Hypothalamus (tissue), 51 donors: ENCODE measurements at places on chromosomes 2 and 18.

DNA sequence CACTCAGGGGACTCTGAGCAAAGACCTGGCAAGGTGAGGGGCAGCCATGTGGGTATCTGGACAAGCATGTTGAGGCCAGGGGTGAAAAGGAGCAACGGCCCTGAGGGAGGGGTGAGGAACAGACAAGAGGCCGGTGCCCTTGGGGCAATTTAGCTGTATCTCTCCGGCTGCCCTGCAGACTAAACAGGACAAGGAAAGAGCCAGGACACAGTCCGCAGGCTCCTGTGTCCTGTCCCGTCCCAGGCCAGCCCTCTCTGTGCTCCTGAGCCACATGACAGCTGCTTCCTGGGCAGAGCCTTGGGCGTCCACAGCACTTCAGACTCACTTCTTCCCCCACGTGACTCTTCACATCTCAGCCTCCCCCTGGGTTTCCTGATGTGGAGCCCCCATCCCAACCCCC is 206.1 kb downstream of the KLHL29 start:
- no peak for DNase-seq

DNA sequence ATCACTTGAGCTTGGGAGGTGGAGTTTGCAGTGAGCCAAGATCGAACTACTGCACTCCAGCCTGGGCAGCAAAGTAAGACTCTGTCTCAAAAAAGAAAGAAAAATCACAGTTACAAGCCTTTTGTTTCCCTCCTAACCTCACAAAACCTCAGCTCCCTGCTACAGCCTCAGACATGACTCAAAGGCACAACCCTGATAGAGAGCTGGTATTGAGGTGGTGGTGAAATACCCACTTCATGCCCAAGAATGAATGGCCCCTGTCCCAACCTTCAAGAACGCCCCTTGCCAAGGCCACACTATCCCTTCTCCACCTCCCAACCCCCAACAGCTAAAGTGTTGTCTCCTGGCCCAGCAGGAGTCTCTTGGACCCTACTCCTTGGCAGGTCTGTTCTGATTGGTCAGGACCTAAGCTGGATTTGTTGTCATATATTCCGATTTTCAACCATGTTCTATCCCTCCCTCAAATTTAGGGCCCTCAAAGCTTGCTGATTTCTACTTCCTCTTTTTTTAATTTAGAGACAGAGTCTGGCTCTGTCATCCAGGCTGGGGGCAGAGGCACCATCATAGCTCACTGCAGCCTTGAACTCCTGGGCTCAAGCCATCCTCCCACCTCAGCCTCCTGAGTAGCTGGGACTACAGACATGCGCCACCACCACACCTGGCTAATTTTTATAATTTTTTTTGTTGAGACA is 61.9 kb upstream of the BZW1 start:
- no peak for DNase-seq

GRCh38 chr18:61651145-61651879 is 241.5 kb downstream of the RNF152 start:
- DNase-seq: no peak

DNA sequence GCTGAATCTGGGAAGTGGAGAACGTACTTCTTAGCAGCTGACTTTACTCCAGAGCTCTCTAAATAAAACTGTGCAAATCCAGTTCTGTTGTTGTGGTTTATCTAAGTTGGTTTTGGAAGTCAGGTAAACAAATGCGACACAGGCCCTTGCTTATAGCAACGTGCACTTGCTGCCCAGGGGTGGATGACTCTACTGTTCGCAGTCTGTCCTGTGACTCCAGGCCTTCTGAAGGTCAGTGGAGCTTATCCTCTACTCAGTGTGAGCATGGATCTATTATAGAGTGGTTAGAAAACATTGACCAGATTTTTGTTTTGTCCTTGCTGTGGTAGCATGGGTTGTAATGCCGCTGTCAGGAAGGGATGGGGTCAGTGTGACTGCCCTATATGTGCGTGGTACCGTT is 89.1 kb downstream of the ZNF236 start:
- no peak for DNase-seq

GRCh38 chr2:113886479-113887008 is 3.3 kb upstream of the ACTR3 start:
- DNase-seq: no peak

DNA sequence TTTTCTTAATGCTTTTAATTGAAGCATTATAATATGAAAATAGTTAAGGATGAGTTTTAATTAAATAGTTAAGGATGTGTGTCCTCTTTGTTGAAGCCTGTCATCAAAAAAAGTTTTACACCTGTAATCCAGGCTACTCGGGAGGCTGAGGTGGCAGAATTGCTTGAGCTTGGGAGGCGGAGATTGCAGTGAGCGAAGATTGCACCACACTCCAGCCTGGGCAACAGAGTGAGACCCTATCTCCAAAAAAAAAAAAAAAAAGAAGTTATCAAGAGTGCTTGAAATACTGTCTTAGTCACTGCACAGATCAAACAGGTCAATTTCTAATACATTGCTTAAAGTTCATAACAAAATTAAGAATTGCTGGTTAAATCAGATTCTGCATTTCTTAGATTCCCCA is 193.6 kb downstream of the CD226 start:
- no peak for DNase-seq

DNA sequence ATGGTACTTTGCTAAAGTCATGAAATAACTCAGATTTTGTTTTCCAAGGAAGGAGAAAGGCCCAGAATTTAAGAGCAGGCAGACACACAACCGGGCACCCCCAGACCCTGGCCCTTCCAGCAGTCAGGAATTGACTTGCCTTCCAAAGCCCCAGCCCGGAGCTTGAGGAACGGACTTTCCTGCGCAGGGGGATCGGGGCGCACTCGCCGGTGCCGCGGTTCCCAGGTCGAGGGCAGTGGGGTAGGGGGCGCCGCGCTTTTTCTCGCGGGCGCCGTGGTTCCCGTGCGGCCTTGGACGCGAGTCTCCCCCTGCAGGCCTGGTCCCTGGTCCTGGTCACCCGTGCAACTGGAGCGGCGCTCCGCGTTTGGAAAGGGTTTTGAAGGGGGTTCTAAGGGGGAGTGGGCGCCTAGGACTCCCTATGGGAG is 1.2 kb downstream of the ZNF236 start:
- DNase-seq: no peak

GRCh38 chr2:220785178-220785577 is 786.9 kb downstream of the EPHA4 start:
- DNase-seq: no peak
